Left forelimb (tissue), 1 donor: ENCODE measurements at places on chromosomes 12 and 14.

DNA sequence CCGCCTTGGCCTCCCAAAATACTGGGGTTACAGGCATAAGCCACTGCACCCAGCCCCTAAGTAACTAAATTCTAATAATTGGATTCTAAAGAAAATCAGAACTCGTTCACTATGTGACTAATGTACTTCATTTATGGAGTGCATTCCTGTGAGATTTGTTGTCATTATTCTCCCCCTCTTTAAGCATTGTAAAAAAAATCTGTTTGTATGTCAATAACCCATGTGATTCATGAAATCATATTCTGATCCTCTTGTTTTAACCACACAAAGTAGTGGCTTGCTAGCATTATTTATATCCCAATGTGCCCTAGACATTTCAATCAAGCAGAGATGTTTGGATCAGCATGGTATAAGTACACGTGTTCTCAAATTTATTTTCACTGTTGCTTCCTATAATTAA, 78.2 kb upstream of the OSBPL8 start:
- DNase-seq = no peak

DNA sequence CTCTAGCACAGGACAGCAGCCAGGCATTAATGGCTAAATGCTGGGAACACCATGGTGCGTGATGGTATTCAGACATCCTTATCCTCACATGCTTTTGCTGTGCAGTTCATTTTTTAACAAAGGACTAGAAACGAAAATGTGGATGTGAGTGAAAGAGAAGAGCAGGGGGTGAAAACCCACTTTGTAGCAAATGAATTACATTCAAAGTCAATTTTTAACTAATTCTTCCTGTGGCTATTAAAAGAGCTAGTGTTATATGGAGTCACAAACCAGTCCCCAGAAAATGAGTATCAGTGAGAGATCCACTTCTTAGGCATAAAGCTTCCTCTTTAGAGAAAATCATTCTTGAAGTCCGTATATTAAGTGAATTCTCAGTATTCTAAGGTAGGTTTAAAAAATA, 592.0 kb upstream of the LMO3 start:
- no peak for DNase-seq

DNA sequence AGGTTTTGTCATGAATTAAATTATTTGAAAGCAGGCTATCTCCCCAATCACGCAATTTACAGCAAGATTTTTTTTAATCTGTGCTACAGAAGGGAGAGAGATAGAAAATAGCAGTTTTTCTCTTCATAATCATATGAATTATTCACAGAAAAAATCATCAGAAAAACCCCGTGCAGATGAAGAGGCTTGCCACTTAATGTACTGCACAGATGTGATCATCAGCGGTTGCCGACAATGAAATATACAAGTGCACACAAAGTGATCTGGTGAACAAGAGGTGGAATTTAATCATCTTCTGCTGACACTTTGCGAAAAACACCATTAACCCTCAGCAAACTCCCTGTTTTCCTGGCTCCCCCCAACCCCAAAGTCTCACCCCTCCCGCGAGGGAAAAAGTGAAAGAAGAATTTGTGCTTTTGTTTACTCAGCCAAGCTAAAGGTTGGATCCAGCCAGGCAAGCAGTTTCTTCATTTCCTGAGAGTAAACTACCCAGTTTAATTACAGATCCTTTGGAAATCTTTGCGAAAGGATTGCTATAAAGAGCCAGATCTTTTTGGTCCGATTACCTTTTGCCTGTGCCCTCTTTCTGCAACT, 3.1 kb upstream of the LMO3 start:
- DNase-seq = no peak

GRCh38 chr14:61287196-61287595, 6.1 kb upstream of the TMEM30B start:
- DNase-seq = no peak

GRCh38 chr12:122161682-122162081, 12.3 kb downstream of the IL31 start:
- no peak for DNase-seq

DNA sequence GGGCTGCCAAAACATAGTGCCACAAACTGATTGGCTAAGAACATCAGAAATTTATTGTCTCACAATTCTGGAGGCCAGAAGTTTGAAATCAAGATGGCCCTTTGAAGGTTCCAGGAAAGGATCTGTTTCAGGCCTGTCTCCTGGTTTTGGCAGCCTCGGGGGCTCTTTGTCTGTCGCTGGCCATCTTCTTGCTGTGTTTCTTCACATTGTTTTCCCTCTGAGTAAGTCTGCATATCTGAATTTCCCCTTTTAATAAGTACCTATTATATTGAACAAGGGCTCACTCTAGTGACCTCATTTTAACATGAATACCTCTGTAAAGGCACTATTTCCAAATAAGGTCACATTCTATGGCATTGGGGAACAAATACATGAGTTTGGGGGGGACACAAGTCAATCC, 467.1 kb upstream of the MGAT4C start:
- no peak for DNase-seq

GRCh38 chr14:54664961-54665360, 98.0 kb downstream of the SAMD4A start:
- DNase-seq = no peak

DNA sequence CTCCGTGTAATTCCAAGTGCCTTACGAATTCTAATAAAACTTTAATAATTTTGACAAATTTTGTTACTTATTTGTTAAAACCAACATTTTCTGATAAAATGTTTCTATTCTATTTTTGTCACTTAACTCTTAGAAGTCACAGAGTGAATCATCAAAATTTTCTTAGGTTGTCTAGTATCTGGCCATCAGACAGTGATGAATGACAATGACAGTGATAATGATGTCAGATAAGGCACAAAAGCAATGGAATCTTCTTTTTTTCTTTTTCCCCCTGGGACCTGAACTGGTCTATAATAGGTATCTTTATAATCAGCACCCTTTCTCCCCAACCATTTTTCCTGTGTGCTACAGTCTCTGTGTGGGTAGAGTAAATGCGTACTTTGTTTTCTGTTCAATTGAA, 407.3 kb downstream of the SOX5 start:
- DNase-seq = no peak

DNA sequence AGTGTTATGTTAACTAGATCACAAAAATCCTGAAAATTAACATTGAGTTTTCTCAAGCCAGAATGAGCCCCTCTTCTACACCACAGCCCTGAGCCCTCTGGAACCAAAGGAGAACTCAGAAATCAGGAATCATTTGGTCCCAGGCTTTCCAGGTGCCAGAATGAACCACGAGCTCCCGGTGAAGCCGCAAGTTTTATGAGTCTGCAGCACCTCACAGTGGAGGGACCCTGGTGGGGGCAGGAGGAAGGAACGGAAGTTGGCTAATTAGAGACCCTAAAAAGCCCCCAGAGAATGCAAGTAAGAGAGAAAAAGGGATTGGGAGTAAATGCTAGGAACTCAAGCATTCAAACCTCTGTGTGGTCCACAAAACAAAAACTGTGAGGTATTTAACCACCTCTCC, 52.9 kb upstream of the BCL2L14 start:
- no peak for DNase-seq

DNA sequence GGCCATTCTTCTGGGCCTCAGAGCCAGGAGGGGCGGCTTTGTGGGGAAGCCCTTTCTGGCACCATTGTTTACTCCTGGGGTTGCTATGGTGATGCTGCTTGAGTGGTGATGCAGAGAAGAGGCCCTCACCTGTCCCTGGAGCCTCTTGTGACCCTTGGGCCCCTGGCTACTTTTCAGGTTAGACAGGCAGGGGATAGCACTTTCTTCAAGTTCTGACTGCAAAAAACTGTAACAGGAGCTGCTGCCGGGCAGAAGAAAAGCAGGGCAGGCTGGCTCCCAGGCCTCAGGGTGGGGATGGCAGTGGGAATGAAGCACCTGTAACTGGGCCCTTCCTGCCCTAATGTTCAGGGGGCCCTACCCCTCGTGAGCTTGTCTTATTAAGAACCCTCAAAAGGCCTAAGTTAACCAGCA, at the start of gene TEX52:
Gene TEX52, minus strand, starts transcription at position 19 of the 411 bp plus-strand sequence. Its CDS starts 13 bp downstream, at position 6.
- peak; percentile 41 for DNase-seq

DNA sequence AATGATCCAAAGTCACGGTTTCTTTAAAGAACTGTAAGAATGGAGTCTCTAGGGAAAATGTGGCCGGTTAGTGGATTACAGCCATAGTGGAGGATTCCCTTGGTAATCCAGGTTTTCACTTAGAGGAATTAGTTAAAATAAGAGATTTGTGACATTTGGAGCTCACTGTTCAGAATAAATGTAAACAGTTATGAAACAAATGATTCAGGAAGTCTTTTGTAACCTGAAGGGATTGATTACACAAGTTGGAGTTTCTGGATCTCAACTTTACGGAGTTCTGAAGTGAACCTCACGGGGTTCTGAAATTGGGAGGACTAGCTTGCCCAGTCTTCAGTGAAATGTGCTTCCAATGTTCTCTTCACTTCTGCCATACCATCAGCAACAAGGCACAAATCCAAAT, 234.4 kb upstream of the FKBP4 start:
- DNase-seq = no peak

DNA sequence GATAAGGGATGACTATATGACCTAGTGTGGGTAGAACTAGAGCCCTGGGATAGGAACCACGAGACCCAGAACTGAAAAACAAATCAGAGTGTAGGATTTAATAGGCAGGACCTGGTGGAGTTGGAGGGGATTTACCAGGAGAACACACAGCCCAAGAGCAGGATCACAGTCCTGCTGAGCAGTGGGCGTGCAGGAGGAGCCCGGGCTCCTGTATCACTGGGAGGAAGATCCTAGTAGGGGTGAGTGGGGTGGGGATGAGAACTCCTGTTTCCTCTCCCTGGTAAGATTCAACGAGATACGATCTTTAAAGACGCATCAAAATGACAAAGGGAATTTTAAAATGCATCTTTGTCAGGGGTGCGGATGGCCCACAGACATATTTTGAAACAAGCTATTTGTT, 220.1 kb downstream of the GALC start:
- no peak for DNase-seq

GRCh38 chr12:104121001-104121400, 17.0 kb downstream of the NFYB start:
- DNase-seq = no peak

DNA sequence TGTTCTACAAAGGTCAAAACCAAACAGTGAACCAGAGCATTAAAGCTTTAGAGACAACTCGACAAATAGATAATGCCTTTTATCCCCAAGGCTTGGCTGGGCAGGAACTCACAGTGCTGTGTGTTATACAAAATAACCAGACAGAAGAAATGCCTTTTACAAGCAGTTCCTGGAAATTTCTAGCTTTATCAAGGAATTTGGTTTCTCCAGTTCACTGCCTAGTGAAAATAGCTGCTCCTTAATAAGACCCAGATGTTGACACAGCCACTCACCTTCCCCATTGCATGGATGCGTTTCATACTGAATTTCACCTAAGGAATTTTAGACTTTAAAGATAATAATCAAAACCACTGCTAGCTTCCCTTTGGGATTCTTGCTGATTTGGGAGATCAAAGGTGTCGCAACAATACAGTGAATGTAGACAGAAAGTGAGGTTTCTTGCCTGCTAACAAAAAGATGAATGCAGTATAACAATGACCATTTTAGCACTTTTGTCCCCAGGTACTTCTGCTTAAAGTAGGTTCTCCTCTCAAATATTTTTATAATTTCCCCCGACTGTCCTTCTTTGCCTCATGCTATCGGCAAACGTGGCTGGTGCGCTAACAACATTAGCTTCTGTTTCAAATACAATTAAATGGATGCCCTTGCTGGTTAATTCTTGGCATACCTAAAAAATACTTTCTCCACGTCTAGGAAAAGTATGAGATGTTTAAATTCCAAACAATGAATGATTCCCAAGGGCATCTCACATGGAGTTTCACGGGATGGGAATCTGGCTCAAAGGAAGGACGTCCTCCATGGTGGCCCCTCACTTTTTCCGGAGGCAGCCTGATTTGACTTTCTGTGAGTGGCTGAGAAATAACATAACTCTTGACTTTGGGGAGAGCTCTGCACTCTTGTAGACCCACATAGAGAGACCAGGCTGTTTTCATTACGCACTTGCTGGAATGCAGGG, 162.4 kb downstream of the C12orf75 start:
- no peak for DNase-seq

GRCh38 chr12:98863167-98863566, 218.1 kb downstream of the APAF1 start:
- DNase-seq = no peak

DNA sequence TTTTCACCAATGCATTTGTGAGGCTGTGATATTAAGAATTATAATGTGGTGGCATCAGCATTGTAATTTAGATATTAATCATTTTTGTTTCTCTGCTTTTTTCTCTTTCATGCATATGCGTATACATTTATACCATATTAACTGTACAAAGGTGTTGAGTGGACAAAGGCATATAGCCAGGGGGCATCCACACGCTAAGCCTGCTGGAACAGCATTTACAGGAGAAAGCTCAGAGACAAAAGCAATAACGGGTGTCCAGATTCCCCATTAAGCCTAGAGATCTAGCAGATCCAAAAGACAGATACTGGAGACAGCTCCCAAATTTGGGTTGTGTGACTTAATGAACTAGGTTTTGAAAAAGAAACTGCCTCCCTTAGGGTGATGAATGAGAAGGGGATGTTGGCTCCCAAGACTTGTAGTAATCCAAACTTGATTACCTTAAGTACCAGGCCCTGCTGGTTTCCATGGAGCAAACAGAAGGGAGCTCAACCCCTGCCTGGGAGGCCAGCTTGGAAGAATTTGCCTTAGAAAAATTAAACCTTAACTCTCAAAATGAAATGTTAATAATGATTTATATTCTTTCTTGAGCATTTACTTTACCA, 181.9 kb downstream of the SLC6A15 start:
- DNase-seq = no peak

DNA sequence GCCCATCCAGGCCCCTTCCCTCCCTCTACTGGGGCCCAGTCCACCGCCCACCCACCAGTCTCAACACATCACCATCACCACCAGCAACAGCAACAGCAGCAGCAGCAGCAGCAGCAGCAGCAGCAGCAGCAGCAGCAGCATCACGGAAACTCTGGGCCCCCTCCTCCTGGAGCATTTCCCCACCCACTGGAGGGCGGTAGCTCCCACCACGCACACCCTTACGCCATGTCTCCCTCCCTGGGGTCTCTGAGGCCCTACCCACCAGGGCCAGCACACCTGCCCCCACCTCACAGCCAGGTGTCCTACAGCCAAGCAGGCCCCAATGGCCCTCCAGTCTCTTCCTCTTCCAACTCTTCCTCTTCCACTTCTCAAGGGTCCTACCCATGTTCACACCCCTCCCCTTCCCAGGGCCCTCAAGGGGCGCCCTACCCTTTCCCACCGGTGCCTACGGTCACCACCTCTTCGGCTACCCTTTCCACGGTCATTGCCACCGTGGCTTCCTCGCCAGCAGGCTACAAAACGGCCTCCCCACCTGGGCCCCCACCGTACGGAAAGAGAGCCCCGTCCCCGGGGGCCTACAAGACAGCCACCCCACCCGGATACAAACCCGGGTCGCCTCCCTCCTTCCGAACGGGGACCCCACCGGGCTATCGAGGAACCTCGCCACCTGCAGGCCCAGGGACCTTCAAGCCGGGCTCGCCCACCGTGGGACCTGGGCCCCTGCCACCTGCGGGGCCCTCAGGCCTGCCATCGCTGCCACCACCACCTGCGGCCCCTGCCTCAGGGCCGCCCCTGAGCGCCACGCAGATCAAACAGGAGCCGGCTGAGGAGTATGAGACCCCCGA, 6.8 kb upstream of the RNU7-1 start:
- no peak for DNase-seq

GRCh38 chr12:2256453-2256852, 203.7 kb downstream of the CACNA1C start:
- DNase-seq = no peak
